ENCODE measurements at places on chromosomes 4 and X.

DNA sequence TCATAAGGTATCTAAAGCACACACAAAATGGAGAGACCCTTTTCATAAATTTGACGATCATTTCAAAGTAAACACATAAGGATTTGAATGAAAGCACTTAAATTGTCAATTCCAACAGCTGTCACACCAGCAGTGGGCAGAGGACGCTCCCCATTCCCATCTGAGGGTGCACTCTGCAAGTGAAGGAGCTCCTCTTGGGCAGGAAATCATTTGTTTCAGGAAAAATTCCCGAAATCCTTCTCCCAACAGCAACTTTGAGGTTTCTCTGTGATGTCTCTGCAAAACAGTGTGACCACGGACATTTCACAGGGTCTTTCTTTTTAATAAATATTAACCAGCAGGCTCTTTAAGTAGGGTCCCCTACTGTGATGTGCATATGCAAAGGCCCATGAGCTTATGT lies 111.0 kb downstream of the EPHA5 start:
- no peak for DNase-seq

- DNase-seq, result no peak
These were observed 890.6 kb downstream of the STPG2 start for GRCh38 chr4:97252615-97253154.

DNA sequence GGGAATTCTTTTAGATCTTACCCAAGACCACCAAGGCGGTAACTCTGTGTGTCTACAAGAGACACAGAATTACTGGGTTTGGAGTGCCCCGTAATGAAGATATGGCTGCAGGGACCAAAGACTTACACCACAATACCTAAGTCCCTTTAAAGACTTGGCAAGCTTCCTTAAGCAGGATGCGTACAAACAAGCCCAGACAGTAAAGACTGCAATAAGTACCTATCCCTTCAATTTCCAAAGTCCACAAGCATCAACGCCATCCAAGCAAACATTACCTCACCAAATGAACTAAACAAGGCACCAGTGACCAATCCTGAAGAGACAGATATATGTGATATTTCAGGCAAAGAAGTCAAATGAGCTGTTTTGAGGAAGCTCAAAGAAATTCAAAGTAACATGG lies 42.3 kb upstream of the RNF128 start:
- no peak for DNase-seq

GRCh38 chr4:125045311-125045710 lies 269.4 kb upstream of the FAT4 start:
- no peak for DNase-seq

DNA sequence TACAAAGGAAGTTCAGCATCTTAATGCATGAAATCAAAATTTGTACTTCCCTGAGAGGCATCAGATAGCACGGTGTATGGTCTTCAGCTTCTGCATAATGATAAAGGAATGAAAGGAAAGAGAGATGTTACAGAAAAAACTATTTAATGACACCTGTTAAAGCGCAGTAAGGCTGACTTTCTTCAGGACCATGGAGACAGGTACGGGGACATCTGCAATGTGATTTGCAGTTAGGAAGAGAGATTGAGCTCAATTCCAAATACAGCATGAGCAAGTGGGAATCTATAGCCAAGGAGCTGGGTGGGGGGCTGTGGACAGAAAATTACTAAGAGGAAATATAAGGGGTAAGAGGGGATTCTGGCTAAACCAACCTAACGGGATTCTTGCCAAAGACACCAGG lies 39.3 kb downstream of the TMEM150C start:
- no peak for DNase-seq

DNA sequence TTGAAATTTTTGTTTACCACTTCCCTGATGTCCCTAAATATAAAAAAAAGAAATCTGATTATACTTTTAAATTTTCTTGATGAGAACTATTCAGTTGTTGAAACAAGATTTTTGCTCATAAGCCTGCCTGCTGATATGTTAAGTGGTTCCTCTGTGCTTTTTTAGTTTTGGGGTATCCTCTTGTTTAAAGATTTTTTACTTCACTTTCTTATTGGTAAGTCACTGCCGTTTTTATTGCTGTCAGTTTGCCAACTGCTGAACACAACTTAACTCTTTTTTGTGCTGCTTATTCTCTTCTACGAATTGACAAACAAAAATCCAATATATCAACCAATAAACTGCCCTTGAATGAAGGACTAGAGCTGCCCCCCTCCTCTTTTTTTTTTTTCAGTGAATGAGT lies 39.5 kb downstream of the GUCY1A1 start:
- DNase-seq, result no peak

DNA sequence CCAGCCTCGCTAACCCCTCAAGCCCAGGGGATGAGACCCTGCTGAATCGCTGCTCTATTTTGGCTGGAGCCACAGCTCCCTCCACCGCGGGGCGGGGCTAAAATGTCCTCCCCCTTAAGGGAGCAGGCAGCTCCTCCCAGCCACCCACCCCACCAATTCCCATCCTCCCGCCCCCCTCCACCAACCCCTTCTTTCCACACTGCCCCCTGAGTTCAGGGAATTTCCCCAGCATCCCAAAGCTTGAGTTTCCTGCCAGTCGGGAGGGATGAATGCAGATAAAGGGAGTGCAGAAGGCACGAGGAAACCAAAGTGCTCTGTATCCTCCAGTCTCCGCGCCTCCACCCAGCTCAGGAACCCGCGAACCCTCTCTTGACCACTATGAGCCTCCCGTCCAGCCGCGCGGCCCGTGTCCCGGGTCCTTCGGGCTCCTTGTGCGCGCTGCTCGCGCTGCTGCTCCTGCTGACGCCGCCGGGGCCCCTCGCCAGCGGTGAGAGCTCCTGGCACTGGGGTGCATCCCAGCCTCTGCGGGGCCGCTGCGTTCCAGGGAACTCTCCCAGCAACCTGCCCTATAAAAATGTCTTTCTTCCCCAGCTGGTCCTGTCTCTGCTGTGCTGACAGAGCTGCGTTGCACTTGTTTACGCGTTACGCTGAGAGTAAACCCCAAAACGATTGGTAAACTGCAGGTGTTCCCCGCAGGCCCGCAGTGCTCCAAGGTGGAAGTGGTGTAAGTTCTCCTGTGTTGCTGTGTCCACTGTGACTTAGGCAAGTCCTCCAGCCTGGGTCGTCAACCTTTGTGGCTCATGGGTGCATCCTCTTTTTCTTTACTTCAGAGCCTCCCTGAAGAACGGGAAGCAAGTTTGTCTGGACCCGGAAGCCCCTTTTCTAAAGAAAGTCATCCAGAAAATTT lies at the start of gene CXCL6:
CXCL6 (plus strand) TSS at position 306 of the 907 bp plus-strand sequence; CDS start at position 379, 73 bp downstream.
- DNase-seq, result no peak

DNA sequence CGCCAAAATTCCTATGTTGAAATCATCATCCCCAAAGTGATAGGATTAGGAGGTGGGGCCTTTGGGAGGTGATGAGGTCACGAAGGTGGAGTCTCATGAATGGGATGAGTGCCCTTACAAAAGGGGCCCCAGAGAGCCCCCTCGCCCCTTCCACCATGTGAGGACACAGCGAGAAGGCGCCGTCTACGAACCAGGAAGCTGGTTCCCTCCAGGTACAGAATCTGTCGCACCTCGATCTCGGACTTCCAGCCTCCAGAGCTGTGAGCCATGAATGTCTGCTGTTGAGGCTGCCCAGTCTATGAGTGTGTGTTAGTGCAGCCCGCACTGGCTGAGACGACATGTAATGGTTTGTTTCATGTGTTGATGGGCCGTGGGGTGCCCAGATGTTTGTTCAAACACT lies 60.3 kb downstream of the PRKX start:
- no peak for DNase-seq

GRCh38 chr4:105145156-105145902 lies 1.3 kb upstream of the TET2 start:
- DNase-seq, result no peak

DNA sequence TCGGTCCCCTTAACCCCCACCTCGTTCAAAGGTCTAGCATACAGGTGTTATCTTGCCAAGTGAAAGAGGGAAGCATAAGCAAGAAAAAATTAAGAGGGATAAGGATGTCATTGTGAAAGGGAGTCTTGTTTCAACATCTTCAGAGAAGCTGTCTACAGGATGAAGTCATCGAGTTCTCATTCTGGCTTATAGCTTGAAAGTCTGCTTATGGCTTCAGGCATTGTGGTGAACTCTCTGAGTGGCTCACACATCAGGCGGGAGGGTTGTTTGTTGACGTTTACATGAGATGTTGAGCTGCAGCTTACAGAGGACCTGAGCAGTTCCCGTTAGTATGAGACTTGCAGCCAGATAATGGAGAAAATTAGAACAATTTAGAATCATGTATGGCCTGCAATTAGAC lies 16.6 kb downstream of the MAGEA9B start:
- DNase-seq, result no peak

- DNase-seq, result no peak
These were observed 167.2 kb upstream of the SLIT2 start for GRCh38 chr4:20084488-20084887.

DNA sequence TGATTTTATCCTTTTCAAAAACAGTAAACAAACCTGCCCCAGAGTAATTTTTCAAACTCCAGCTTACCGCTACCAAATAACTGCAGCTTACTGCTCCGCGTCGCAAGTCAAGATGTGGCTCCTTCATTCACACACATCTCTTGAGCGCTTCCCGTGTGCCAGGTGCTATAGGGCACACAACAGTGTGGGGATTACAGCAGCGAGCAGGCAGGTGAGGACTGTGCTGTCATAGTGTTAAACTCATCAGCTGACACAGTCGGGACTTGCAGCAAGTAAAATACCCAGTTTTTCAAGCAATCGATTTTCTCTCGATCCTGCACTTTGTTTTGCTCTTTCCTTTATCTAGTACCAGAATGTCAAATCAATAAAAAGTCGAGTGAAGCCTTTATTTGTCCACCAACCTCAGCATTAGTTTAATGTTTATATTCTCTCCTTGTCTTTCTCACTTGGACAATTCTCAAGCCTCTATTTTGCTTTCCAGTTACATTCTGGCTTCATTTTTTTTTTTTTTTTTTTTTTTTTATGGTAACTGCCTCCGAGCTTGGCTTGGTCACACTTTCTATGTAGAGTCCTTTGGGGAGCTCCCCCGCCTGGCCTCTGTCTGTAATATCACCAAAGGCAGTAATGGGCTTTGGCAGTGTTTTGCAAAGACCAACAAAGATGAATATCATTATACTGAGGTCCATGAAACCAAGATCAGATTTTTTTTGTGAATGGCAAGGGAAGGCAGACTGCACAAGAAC lies 8.3 kb upstream of the ASB5 start:
- DNase-seq, result peak; percentile 1

DNA sequence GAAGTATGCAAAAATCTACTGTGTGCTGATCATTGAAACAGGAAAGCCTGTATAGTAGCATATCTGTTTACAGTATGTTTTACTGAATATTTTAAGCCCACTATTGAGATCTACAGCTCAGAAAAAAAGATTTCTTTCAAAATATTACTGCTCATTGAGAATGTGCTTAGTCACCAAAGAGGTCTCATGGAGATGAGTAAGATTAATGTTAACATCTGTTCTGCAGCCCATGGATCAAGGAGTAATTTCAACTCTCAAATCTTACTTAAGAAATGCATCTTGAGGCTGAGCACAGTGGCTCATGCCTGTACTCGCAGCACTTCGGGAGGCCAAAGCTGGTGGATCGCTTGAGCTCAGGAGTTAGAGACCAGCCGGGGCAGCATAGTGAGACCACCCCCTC lies 3.3 kb downstream of the RNF4 start:
- no peak for DNase-seq

DNA sequence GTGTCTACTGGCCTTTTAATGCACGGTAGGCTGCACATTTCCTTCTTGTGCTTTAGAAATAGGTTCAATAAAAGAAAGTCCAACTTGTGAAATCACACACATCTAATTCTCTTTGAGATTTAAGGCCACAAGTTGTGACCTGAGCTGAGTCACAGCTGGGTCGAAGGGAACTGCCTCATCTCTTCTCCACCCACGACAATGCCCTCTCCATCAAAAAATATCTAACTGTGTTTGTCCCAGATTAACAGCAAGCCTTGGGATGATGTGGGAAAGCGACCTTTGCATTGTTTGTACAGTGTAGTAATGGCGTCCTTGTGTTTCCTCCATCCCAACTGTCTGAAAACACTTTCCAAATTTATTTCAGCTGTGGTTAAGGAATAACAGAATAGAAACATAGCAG lies 168.9 kb downstream of the AMELX start:
- DNase-seq, result no peak

GRCh38 chrX:108117988-108118387 lies 26.4 kb downstream of the ATG4A start:
- DNase-seq, result no peak

- no peak for DNase-seq
These were observed 48.4 kb upstream of the MSANTD1 start for GRCh38 chr4:3200423-3201090.

- no peak for DNase-seq
These were observed 9.7 kb downstream of the JADE1 start for GRCh38 chr4:128819082-128819742.

DNA sequence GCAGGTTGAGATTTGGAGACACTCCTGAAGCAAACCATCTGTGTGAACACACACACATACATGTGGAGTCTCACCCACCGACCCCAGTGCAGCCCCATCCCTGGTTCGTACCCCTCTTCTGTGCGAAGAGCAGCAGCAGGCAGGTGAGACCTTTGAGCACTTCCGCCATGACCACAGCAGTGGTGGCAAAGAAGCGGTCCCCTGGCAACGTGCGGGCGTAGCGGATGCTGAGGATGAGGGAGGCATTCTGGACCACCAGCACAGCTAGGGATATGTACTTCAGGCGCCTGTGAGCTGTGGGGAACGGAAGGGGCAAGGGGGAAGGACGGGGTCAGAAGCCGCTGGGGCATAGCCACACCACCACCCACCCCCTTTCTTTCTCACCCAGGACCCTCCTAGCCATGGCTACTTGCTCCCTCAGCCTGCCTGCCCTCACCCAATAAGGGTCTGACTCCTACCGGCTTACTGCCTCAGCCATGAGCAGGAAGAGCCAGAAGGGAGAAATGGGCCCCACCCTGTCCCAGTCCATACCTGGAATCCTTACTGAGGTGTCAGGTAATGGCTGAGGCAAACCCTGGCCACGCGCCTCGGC lies 1.6 kb downstream of the SLC35A2 start:
- DNase-seq, result no peak

DNA sequence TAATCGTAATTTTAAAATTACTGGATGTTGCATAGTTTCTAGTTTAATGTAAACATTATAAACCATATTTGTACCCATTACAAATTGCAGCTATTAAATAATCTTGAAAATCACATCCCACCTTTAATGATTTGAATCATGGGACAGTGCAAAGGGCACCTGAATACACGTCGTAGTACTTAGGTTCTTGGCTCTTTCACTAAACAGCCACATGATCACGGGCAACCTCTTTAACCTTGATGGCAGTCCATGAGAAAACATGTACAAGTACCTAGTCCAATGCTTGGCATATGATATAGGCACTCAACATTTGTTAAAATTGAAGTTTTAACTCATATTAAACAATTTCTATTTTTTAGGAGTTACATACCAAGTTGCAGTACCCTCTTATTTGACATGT lies 11.8 kb upstream of the FBXL5 start:
- DNase-seq, result no peak

- no peak for DNase-seq
These were observed 3.1 kb downstream of the SMS start for GRCh38 chrX:21943460-21944135.

All from stimulated activated CD4-positive, alpha-beta T cell treated with anti-CD3 and anti-CD28 coated beads, Interleukin-1b, Interleukin-23, amount 100 ng/mL, for 1 hour (primary cell).